Vagina (tissue), 2 donors: ENCODE measurements at places on chromosomes 12 and 14.

GRCh38 chr14:62158779-62159178 lies 396.6 kb downstream of the SNAPC1 start:
- no peak for DNase-seq

GRCh38 chr12:51460519-51460918 lies 35.9 kb downstream of the SLC4A8 start:
- no peak for DNase-seq

DNA sequence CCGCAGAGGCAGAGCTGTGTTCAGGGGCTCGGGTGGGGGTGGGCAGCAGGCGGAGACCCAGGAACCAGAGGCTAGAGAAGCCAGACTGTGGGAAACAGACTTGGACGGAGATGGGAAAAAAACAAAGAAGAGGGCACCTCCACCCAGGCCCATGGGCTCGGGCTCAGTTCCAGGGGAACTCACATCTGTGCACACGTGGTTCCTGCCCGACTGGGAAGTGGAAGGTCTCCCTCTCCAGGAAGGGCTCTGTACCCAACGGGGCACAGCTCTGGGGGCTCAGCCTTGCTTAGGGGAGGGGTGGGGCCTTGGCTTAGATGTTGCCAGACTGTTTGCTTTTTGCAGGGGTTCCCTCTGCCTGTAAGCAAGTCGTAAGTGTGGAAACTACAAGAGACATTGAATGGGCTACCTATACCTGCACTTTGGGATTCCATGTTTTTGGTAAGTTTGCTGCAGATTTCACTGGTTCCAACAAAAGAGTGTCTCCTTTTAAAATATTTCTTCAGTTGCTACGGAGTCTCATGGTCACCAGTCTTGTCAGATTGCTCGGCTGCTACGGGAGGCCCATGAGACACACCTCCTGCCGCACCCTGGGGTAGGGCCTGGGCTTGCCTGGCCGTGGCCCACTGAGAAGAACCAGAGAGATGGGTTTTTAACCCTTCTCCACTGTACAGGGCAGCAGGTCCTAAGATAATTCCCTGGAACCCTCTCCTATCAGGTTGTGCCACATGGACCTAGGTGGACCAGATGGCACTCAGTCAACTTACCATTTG lies 127.6 kb upstream of the EVL start:
- no peak for DNase-seq

DNA sequence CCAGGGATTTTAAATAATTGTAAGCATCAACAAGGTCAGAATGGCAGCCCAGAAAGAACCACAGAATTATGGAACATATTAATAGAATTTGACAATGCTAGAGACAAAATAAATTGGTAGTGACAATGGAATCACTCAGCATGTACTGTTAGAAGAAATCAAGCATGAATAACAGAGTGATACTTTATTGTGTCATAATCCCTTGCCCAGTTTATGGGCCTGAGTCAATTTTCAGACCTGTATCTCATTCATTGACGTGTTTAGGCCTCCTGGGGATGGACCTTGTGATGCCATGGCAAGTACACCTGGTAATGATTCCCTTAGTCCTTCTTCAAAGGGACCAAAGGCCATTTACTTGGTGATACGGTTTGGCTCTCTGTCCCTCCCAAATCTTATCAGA lies 12.8 kb upstream of the CCDC91 start:
- no peak for DNase-seq

GRCh38 chr14:81208489-81208888 lies 12.3 kb downstream of the GTF2A1 start:
- no peak for DNase-seq

GRCh38 chr12:104220931-104221330 lies 5.4 kb downstream of the TXNRD1 start:
- DNase-seq = peak; percentile 70

GRCh38 chr12:50617657-50618056 lies 112.9 kb downstream of the DIP2B start:
- DNase-seq = no peak

DNA sequence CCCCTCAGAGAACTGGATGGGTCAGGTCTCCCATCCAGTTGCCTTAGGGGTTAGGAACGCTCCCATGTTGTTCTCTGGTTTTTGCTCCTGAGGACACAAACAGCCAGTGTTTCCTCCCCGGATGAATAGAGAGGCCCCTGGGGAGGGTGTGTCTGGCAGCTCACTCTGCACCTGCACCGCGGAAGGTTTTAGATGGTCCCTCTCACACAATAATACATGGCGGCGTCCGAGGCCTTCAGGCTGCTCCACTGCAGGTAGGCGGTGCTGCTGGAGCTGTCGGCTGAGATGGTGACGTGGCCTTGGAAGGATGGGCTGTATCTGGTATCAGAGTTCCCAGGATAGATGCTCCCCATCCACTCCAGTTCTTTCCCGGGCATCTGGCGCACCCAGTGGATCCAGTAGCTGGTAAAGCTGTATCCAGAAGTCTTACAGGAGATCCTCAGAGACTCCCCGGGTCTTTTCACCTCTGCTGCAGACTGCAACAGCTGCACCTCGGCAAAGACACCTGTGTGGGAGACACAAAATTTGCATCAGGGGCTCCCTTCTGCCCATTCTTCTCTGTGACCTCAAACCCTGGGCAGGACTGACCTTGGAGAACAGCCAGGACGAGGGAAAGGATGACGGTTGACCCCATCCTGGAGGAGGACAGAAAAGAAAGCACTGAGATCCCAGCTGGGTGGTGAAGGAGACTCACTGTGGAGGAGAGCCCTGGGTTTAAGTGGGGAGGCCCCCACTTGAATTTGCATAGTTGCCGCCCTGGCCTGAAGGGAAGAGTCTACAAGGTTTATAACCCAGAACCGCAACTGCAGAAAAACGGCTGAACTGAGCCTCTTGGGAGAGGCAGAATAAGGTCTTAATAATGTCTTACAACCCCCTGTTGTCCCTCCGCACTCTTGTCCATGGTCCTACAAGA lies 1324.8 kb downstream of the TMEM121 start:
- DNase-seq = no peak

GRCh38 chr14:106564058-106564643 lies 1037.8 kb downstream of the TMEM121 start:
- DNase-seq = no peak

DNA sequence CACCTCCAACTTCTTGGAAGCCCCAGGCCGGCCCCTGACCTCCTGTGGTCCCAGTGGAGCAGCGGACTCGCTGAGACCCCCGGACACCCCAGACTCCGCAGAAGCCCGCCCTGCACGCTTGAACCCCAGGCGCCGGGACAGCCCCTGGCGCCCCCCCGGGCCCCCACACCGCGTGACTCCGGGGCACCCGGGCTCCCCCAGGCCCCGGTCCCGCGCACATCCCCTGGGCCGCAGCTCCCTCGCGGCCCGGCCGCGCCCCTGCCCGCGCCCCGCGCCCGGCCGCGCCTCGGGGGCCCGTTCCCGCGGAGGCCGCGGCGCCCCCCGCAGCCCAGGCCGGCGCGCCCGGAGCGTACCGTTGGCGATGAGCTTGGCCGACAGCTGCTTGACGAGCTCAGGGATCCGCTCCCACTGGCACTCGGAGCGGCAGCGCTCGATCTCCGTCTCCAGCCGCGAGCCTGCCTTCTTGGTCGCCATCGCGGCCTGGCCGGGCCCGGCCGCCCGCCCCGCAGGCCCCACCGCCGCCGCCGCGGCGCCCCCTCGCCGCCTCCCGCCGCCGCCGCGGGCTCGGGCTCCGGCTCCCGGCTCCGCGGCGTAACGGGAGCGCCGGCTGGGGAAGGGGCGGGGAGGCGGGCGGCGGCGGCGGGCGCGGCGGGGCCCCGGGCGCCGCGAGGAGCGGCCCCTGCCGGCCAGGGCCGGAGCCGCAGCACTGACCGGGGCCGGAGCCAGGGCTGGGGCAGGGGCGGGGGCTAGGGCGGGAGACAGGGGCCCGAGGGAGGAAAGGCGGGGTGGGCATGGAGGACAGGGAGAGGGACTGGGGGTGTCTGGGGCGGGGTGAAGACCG lies at the start of gene TTC7B:
Gene TTC7B, minus strand, starts transcription at position 609 of the 841 bp plus-strand sequence. Its CDS starts 135 bp downstream, at position 474.
- no peak for DNase-seq

DNA sequence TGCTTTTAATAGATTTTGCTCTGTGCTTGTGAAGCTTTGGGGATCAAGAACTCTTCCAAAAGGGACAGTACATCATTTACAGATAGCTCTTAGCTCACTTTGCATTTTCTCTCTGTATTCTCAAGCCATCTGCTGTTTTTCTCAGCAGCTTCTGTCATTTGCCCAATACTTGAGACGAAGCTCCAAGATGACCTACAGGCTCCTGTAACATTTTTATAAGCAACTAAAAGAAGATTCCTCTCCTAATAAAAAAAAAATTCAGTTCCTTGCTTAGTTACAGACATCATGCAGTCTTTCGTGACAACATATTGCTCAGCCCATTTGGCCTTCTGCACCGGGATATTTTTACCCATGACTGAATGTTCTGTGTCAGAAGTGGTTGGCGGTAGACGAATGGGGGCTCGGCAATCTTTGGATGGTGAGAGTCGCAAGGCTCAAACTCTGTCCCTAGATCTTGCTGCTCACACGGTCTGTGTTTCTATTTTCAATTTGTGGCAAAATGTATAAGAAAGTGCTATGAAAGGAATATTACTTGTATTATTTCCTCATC lies 215.6 kb downstream of the FSCB start:
- no peak for DNase-seq

DNA sequence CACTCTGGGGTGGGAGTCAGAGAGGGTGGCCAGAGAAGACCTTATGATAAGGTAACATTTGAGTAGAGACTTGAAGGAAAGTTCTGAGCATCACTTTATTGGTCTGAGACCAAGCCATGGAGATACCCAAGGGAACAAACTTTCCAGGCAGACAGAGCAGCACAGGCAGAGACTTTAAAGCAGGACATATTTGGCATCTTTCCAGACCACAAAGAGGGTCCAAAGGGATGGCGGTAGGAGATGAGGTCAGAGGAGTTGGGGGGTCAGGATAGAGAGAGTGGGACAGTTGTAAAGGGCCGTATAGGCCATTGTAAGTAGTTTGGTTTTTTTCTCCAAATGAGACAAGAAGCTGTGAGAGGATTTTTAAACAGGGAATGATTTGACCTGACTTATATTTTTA lies 344.4 kb downstream of the SEC23A start:
- no peak for DNase-seq

- no peak for DNase-seq
These were observed 412.3 kb downstream of the RPS29 start for GRCh38 chr14:49173765-49174373.

DNA sequence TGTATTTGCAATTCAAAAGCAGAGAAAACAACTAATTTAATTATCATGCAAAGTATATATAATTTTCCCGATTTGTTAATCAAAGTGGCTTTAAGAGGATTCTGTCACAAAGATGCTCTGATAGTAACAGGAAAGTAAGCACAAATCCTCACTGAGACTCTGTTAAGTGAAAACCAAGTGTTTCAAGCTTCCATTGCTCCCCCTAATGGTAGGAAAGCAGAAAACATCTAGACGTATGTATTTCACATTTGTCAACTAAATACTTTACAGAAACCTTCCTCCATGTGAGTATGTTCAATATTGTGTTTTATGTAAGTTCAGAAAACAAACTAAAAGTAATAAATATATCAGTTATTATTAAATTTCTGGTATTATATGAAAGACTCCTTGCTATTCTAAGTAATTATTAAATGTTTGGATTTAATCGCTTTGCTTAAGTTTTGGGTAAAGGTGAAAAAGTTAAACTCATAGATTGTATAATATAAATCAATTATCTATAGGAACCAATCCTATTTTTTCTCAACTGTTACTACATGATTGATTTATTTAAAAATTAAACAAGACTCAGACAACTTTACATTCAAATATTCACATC lies 1.5 kb upstream of the NTS start:
- no peak for DNase-seq

- DNase-seq = no peak
These were observed 29.8 kb upstream of the LTBP2 start for GRCh38 chr14:74641601-74642391.

DNA sequence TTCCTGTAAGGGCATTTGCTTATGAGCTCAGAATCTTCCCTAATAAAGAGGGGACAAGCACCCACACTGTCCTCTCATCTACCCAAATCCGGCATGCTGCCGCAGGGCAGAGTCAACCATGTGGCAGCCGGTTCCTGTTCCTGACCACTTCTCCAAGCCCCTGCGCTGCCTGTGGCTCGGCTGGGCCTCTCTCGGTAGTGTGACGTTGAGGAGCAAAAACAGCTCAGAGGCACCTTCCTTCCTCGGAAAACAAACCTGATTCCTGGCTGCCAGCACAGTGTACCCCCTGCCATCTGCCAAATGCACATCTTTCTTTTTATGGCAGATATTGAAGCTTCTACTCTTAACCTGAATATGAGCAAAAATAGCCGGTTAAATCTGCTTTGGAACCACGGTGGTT lies 50.5 kb downstream of the CFAP251 start:
- DNase-seq = no peak

DNA sequence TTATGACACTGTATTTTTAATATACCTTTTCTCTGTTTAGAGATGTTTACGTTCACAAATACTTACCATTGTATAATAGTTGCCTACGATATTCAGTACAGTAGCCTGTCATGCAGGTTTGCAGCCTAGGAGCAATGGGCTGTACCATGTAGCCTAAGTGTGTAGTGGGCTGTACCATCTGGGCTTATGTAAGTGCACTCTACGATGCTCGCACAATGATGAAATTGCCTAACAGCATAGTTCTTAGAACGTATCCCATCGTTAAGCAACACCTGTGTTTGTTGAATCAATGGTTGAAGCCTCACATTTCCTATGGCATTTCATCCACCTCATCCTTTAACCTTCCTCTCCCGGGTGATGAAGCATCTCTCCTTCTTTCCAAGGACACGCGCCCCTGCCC lies 12.5 kb upstream of the EML1 start:
- no peak for DNase-seq

DNA sequence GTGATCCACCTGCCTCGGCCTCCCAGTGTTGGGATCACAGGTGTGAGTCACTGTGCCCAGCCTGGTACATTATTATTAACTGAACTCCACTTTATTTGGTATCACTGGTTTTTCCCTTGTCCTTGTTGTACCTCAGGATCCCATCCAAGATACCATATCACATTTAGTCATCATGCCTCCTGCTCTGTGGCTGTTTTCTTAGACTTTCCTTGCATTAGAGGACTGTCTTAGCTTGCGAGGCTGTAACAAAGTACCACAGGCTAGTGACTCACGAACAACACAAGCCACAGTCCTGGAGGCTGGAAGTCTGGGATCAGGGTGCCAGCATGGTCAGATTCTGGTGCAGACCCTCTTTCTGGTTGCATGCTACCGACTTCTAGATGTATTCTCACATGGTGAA lies 12.2 kb downstream of the KLC1 start:
- no peak for DNase-seq

DNA sequence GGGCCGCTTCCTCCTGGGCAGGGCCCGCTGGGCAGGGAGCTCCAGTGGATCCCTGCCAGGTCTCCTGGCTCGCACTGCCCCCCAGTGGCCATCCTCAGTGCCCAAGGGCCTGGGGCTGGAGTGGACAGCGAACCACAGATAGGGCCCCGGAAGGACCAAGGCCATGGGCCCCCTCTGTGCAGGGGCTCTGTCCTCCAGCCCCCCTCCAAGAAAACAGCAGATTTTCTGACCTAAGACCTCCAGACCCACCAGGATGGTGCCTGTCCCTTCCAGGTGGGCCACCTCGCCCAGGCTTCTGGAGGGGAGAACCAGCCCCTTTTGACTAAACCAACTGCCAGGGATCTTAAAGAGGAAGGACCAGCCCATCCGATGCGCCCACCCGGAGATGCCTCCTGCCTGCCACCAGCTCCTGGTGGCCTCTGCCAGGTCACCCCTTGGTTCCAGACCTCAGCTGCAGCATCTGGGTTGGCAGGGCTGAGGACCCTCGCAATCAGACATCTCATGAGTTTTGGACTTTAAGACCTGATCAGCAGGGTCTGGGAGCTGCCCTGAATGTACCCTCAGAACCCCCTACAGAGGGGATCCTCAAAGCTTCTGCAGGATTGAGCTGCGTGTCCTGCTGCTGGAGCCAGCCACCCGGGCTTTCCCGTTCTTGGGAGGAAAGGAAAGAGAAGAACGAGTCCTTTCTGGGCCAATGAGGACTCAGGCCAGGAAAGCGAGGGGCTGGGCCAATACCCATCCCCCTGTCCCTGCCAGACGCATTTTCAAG lies 325.8 kb upstream of the DIO3 start:
- DNase-seq = no peak
